ENCODE measurements at places on chromosomes 7 and 10.

- DNase-seq, result no peak
Measured at GRCh38 chr7:157318015-157318706, 18.6 kb upstream of the DNAJB6 start.

GRCh38 chr7:45176886-45177731, 19.5 kb downstream of the RAMP3 start:
- no peak for DNase-seq

- DNase-seq, result no peak
Measured at GRCh38 chr10:24519950-24520349, 203.7 kb downstream of the ARHGAP21 start.

- peak; percentile 29 for DNase-seq
Measured at GRCh38 chr7:26397332-26397731, 105.7 kb downstream of the SNX10 start.
